ENCODE measurements at places on chromosomes 2 and 18. TPM values are rescaled to one million over a fixed set of nuclear protein-coding genes. Genes with fewer than 3 reads are reported as not detected.
A peak's percentile ranks its signal among the peaks of the same experiment; 100 is the strongest.

DNA sequence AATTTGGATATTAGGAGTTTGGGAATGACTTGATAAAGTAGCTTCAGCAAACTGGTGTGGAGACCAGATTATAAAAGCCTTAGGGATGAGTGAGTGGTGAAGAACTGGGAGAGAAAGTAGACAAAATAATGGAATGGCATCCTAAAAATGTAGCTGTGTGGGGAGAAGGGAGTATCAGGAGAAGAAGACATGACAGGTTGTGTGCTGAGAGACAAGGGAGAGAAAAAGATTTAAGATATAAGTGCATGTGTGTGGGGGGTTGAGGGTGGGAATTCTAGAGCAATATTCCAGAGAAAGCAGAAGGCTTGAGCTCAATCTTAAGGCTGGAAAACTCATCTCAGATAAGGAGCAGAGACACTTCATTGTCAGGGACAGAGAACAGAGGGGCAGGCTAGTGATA lies 159.5 kb downstream of the HNMT start:
- no peak for DNase-seq

DNA sequence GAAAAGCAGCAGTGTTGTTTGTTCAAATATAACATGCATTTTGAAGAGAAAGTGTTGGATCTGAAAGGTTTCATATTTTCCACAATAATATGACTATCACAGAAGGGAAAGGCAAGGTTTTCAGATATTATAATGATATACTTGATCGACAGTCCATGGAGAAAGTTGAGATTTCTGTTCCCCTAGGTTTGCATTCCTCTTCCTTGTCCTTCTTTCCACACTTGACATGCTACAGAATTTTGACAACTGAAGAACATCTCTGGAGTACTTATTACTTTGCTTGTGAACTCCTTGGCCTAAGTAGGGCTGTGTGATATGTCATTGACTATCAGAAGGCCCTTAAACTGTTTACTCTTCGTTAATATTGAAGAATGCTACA lies 46.5 kb downstream of the TMEFF2 start:
- DNase-seq = no peak

Gene UGT1A1
- total RNA-seq = not detected

- DNase-seq = no peak
Measured at GRCh38 chr2:220509966-220510365, 882.5 kb downstream of the SLC4A3 start.

DNA sequence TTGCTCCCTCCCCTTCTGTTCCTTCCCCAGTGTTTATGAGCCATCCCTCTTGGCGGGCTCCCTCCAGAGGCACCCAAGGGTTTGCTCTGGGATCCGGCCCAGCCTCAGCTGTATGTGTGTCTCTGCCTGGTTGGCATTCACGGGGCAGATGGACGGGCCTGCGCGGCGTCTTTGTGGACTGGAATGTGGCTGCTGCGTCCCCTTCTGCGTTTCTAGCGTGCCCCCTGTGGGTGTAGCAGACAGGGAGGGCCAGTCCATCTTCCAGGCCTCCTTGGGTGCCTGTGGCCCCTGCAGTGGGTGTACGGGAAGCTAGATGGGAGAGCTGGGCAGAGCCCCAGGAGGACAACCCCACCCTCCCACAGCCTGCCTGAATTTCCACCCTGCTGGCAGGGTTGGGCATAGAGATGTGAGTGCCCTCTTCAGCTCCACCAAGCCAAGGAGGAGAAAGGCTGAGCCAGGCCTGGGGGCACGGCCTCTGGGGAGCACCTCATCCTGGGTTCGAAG lies 15.7 kb downstream of the GPC1 start:
- DNase-seq = no peak

Gene HOXD10
- not detected for total RNA-seq

- peak; percentile 84 for DNase-seq
Measured at GRCh38 chr2:112996635-112997034, 8.6 kb upstream of the IL36A start.

GRCh38 chr18:62655520-62656219 lies 59.7 kb upstream of the PHLPP1 start:
- no peak for DNase-seq

Gene CAPN14
- 0.26 TPM for total RNA-seq

Gene REG1B
- not detected for total RNA-seq

Gene UPP2
- not detected for total RNA-seq

DNA sequence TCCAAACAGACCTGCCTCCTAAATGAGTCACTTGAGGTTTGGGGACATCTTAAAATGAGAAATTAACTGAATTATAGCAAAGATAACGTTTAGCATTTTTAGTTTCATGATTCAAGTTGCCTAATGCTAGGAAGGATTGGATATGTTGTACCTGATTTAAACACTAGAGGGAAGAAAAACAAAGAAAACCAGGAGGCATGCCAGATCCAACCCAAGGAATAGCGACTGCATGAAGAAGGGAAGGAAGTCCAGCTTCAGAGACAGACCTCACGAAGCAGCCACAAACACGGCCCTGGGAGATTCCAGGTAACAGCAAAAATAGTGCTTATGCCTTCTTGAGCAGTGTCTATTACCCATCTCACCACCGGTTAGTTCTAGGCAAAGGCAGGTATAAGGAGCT lies 499.9 kb upstream of the SPHKAP start:
- DNase-seq = no peak

Gene REEP1
- total RNA-seq = not detected
